Activated CD4-positive, alpha-beta T cell treated with anti-CD3 and anti-CD28 coated beads, Interleukin-2, amount 10 ng/mL, durations not matched to agents 7 days and 5 days (primary cell): ENCODE measurements at places on chromosomes 7 and 10.

GRCh38 chr7:137975768-137976167 is 26.1 kb downstream of the CREB3L2 start:
- DNase-seq = no peak

- DNase-seq = no peak
These were observed 34.4 kb downstream of the UBTD1 start for GRCh38 chr10:97532935-97533671.

DNA sequence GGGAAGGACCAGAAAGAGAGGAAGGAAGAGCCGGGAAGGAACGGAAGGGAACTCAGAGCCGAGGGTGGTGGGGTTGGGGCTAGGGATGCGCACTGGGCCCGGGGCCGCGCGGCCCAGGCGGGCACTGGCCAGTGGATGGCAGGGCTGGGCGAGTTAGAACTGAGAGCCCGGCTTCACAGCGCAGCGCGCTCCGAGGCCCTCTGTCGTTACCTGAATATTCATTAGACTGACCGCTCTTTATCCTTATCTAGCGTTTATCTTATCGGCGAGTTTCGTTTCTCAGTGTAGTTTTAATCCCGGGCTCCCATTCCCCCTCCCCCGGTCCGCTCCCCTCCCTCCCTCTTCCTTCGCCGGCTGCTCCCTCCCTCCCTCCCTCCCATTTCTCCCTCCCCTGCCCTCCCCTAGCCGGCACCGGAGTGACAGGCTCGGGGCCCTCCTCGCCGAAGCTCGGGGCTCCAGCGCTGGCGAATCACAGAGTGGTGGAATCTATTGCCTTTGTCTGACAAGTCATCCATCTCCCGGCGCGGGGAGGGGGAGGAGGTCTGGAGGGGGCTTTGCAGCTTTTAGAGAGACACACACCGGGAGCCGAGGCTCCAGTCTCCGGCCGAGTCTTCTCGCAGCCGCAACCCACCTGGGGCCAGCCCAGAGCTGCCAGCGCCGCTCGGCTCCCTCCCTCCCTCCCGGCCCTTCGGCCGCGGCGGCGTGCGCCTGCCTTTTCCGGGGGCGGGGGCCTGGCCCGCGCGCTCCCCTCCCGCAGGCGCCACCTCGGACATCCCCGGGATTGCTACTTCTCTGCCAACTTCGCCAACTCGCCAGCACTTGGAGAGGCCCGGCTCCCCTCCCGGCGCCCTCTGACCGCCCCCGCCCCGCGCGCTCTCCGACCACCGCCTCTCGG is at the start of gene PAX2:
Gene PAX2 (plus strand): TSS at position 596 of the 895 bp plus-strand sequence. CDS start 679 bp downstream, outside the sequence.
- no peak for DNase-seq

- no peak for DNase-seq
These were observed 144.5 kb upstream of the AGR3 start for GRCh38 chr7:17026269-17026668.

DNA sequence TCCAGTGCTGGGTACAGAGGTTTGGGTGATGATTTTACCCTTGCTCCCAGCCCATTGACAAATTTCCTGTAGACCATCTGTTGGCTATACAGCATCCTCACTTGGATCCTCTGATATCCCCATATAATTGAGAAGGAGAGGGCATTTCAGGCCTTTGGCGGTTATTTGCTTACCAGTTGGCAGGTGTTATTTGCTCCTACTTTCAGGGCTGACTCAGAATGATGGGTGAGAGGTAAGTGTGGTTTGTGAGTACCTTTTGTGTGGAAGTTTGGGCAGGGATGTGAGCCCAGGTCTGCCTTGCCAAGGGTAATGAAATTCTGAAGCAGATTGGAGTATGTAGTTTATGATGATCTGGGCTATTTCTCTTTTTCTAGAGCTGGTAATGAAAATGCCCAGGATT is 93.6 kb downstream of the LRMDA start:
- no peak for DNase-seq

- no peak for DNase-seq
These were observed 46.9 kb upstream of the GPR26 start for GRCh38 chr10:123619067-123619855.
